ENCODE measurements at places on chromosomes 1 and 21.

DNA sequence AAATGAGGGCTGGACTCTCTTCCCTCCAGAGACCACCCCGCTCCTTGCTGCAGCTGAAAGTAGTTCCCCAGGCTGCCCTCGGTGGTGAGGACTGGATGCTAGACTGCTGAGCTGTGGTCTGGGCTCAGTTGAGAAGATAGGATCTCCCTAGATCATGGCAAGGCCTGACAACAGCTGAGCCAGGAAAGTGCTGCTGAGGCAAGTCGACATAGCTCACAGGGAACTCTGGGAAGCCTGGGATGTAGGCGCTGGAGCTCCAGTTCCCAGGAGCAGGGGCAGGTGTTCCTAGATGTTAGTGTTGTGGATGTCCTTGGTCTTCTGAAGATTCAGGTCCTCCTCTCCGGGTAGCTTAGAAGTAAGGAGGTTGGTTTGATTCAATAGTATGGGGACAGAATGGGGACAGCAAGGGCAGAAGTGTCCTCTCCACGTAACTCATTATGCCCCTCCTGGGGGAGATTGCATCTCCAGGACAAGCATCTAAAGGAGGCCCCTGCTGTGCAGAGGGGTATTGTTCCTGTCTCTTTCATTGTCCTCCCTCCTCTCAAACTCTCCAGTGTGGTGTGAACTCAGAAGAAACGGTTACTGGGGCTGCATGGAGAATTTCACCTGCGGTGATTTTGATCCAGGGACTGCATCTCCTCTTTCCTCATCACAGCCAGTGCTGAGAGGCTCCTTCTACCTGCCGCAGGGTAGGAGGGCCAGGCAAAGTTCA, 3.7 kb downstream of the CYB561D1 start:
- DNase-seq, result no peak

GRCh38 chr21:42343963-42344510, 6.8 kb downstream of the TFF2 start:
- no peak for DNase-seq

- no peak for DNase-seq
Measured at GRCh38 chr1:183926983-183927382, 110.5 kb downstream of the COLGALT2 start.

- peak; percentile 11 for DNase-seq
Measured at GRCh38 chr1:153919876-153920852, 2.6 kb downstream of the GATAD2B start.

DNA sequence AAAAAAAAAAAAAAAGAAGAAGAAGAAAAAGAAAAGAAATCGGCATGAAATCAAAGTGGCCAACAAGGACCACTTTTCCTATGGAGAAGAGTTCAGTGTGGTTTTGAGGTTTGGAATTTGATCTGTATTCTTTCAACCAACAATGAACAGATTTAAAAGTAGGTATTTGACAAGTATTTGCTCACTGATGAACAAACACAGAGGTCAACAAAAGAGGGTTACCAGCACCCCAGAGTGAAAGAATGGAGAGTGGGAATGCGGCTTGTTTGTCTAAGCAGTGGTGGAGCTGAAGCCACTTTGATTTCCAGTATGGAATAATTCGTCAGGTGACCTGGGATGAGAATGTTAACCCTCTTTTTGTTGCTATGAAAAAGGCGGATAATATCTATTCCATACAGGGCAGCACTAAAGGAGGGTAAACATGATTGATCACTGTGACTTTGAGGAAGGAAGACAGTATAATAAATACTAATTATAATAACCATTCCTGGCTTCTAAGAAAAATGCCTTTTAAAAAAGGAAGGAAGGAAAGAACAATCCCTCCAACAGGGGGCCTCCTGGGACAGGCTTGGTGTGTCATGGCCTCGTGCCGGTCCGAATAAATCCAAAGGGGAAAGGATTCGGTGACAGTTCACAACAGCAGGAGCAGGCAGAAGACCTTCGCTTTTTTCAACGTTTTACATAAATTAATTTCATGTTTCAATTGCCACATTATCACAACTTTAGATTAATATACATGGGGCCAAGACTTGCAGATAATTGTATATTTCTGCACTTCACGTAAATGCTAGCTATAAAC, 37.2 kb upstream of the SIM2 start:
- DNase-seq, result peak; percentile 12

GRCh38 chr21:19557046-19557445, 1153.5 kb upstream of the TMPRSS15 start:
- no peak for DNase-seq

DNA sequence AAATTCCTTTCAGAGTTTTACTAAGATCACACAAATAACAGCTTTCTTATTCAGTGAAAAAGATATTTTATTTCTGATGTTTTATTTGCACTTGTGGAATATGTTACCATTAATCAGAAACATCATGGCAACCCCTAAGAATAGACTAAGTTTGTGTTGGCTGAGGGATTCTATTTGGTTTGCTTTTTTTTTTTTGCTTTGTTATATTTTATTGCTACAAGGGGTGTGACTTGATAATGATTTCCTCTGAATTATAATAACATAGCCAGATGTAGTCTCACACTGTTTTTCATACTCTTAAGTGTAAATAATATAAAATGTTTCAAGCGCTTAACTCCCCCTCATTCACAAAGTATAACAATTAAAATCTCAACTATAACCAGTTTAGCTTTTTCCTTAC, 20.0 kb downstream of the GLRX2 start:
- DNase-seq, result no peak

- DNase-seq, result peak; percentile 42
Measured at GRCh38 chr1:6347641-6348487, 45.7 kb downstream of the ACOT7 start.

DNA sequence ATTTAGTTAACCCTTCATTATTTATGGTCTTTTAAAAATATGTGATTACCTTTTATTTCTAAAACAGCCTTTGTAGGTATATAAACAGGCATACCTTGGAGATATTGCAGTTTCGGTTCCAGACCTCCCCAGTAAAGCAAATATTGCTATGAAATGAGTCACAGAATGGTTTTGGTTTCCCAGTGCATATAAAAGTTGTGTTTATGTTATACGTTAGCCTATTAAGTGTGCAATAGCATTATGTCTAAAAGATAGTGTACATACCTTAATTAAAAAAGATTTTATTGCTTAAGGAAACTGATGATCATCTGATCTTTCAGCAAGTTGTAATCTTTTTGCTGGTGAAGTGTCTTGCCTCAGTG, 44.1 kb downstream of the XCL2 start:
- no peak for DNase-seq

DNA sequence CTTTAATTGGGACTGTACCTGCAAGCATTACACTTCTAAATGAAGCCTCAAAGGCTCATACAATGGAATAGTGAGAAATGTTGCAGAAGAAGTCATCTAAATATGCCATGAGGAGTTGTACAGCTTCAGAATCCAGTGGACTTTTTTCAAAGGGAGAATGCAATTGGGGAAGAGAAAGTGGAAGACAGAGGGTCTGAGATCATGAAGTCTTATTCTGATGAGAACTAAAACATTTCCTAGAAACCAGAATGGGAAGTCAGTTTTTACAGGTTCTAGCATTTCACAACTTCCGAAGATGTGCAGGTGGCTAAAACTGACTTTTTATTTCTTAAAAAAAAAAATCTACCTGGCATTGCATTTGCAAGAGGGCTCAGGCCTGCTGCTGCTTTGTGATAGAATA, 424.4 kb upstream of the RUNX1 start:
- DNase-seq, result peak; percentile 85

DNA sequence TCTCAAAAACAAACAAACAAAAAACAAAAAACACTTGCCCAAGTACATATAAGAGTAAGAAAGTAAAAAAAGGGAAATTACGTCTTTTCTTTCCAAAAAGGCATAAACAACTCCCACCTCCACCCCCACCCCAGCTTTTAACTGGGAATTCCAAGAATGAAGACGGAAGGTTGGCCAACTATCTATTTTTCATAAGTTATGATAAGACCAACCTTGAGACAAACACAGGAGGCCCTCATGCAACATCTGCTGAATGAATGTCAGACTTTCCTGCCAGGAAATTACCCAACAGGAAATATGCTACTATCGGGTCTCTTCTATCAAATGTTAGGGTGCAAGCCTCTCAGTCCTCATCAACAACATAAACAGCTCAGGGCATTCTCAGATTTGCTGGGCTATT, 1.9 kb downstream of the BSDC1 start:
- peak; percentile 25 for DNase-seq

GRCh38 chr1:50474859-50475809, 51.9 kb upstream of the DMRTA2 start:
- no peak for DNase-seq

- DNase-seq, result peak; percentile 85
Measured at GRCh38 chr1:39833621-39834385, 45.1 kb upstream of the BMP8B start.

DNA sequence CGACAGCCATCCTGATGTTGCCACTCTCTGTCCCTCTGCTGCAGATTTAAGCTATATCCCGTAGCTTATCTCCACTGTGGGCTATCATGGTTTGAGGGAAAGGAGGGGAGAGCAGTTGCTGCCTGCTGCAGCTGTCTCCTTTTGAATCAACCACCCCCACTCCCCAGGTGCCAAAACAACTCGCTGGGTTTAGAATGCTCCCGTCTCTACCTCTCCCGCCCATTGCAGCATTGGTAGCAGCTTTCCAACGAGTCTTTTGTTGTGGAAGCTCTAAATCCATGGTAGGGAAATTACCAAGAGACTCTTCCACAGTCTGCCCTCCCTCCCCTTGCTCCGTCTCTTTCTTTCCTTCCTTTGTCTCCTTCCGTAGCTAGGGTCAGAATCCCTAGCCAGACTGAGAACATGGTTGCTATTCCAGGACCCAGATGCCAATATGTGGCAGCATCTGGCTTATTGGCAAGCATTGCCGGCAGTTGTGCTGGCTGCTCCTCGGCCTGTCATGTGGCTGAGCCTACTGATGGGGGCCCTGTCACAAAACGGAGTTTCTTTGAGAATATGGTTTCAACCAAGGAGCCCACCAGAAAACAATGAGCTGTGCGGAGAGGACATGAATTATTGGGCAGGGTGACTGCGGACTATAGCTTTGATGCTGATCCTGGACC, 230.7 kb downstream of the RPS6KC1 start:
- DNase-seq, result no peak

GRCh38 chr1:54027848-54028247, 9.9 kb upstream of the LDLRAD1 start:
- DNase-seq, result no peak

DNA sequence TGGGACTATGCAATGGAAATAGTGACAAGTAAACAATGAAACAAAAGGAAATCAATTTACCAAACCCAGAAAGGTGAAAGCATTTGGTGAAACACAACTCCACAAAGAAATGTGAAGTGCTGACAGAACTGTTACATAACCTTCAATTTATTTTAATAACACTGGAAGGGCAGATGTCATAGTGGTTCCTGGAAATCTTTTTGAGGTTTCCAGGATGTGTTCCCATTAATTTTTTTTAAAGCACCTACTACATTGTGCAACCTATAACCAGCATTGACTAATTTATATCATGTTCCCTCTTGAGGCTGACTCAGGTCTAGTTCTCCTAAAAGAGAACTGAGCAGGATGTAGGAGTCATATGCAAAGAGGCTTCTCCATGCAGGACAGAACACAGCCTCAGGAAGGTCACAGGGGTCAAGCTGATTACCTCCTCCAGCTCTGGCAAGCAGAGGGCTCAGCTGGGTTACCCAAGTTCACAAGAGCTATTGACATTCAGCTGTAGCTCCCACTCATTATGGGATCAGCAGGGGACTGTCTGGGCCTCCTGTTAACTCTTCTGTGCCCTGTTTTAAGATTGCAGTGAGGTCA, 157.1 kb upstream of the NRIP1 start:
- peak; percentile 83 for DNase-seq

DNA sequence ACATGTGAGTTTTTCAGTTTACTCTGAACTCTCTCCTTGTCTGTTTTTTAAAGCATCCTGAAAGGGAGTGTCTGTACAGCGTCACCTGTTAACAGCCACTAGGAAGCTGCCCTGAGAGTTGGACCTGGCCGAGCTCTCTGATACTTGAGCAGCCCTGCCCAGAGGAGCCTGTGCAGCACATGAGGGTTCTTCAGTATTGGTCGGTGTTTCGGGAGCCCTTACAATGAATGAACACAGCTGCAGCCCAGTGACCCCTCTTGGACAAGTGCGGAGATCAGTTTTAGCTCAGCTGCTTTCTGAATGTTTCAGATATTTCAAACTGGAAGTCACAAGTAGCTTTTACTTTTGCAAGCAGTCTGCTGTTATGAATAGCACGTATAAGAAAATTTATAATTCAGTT, 39.2 kb downstream of the ADARB1 start:
- DNase-seq, result no peak

- no peak for DNase-seq
Measured at GRCh38 chr1:223109581-223110026, 33.4 kb downstream of the TLR5 start.

GRCh38 chr1:245953876-245954660, 553.0 kb downstream of the SMYD3 start:
- DNase-seq, result peak; percentile 3

- DNase-seq, result no peak
Measured at GRCh38 chr1:248144513-248145198, at the start of gene OR2M5. OR2M5 (plus strand) TSS chr1:248145148; CDS start chr1:248145148, 0 bp downstream.

- no peak for DNase-seq
Measured at GRCh38 chr21:41985662-41986416, 24.3 kb downstream of the ZBTB21 start.

GRCh38 chr1:201681375-201681774, 142.4 kb downstream of the NAV1 start:
- DNase-seq, result no peak

- DNase-seq, result no peak
Measured at GRCh38 chr1:201637282-201638079, 98.6 kb downstream of the NAV1 start.

GRCh38 chr1:48547561-48548220, 75.7 kb upstream of the SPATA6 start:
- DNase-seq, result no peak

DNA sequence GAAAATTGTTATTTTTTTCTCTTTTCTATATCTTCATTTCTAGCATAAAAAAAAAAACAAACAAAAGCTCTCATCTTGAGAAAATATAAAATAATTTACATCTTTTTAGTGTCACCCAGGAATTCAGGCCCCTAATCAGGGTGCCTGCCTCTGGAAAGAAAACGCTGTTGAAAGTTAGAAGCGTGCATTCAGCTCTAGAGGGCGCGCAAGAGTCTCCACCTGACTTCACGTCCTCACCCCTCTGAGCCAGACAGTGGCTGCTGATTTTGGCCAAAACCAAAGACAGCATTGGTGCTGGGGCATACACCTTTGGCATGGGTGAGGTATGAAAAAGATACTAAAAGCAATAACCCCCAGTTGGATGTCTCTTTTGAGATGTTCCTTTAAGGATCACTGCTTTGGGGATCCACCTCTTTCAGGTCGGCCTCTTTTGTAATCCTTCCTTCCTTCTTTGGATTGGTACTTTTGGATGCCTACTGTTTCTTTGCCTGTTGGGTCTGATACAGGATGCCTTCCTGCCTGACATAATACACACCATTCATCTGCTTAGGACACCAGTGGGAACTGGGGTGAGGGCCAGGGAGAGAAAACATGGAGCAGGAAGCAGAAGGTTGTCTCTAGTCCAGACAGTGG, 77.6 kb upstream of the CHRM3 start:
- DNase-seq, result peak; percentile 7

DNA sequence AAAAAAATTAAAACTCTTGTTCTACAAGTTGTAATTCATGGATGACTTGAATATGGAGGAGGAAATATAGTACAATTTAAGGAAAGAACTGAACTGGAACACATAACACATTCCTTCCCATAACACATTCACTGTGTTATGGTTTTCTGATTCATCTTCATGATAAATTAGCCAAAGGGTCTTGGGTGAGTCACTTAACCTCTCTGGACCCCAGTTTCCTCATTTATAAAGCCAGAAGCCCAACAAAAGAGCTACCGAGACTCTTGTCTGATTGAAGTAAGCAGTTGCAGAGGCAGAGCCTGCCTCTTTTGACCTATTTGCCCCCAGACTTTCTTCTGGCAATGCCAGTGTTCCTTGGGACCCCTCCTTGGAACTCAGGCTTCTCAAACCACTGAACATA, 161.9 kb upstream of the KCTD3 start:
- no peak for DNase-seq

All from inflammatory macrophage treated with lipopolysaccharide for 1 hour (primary cell).